SHP77 treated with DMSO at 0.1 percent for 48 hours (cell line): ENCODE measurements at places on chromosomes 1 and 21.

DNA sequence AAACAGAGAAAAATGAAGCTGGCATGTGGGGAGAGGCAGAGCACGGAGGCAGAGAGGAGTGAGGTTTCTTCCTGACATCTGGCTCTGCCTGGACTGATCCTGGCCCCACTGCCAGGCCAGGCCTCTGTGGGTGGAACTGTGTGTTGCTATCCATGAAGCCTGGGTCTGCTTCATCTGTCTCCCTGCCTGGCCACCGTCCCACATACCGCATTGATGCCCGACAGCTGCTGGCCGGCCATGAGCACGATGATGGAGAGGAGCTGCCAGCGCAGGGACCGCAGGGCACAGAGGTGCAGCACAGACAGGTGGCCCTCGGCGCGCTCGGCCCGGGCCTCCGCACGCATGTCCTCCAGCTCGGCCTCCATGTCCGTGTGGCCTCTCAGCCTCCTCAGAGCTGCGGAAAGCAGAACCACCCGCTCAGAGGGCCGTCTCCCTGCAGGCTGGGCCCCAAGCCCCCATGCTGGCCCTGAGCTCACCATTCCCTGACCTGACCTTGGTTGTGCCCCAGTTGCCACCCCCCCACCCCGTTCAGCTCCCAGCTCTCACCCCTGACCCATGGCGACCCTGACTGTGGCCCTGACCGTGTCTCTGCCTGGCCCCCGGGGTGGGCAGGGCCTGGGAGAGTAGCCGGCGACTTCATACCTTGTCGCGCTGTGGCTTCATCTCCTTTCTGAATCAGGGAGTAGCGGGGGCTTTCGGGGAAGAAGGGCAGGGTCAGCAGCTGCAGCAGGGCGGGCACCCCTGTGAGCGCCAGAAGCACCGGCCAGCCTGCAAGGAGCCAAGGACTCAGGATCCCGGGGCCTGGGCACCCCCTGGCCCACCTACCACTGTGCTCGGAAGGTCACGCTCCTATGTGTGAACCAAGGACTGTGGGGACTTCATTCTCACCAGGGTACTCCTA lies 11.5 kb downstream of the SLC2A7 start:
- DNase-seq, result no peak

GRCh38 chr1:168321945-168322344 lies 41.3 kb downstream of the TBX19 start:
- no peak for DNase-seq

- no peak for DNase-seq
Measured at GRCh38 chr1:211492511-211493132, 660 bp upstream of the RD3 start.

GRCh38 chr1:173195596-173196088 lies 11.5 kb downstream of the TNFSF4 start:
- DNase-seq, result no peak

DNA sequence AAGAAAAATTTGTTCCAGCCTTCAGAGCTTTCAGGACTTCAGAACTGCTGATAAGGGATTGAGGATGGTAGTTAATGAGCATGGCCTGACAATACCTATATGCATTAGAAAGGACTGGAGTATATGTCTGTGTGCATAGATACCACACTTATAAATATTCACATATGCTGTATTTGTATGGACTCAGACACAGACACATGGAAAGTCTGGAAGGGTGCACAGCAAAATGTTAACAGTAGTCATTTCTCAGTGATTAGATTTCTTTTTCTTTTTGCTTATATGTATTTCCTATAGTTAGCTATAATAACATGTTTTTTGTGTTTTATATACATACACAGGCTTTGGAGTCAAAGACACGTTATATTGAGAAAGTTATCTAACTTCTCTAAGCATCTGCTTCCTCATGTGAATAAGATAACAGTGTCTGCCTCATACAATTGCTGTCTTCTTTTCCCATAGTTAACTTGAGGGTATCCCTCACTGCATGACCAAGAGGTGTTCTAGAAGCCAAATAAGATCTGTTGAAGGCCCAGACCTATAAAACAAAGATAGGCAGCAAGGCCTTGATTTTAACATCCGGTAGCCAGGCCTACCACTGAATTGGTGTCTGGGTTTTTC lies 31.3 kb downstream of the INPP5B start:
- DNase-seq, result no peak

- no peak for DNase-seq
Measured at GRCh38 chr1:173050865-173051264, at the start of gene TNFSF18. TNFSF18 (minus strand) TSS chr1:173050941; CDS start chr1:173050896, 45 bp downstream.
